ENCODE measurements at places on chromosomes 2 and 18. TPM values are rescaled to one million over a fixed set of nuclear protein-coding genes. Genes with fewer than 3 reads are reported as not detected.

DNA sequence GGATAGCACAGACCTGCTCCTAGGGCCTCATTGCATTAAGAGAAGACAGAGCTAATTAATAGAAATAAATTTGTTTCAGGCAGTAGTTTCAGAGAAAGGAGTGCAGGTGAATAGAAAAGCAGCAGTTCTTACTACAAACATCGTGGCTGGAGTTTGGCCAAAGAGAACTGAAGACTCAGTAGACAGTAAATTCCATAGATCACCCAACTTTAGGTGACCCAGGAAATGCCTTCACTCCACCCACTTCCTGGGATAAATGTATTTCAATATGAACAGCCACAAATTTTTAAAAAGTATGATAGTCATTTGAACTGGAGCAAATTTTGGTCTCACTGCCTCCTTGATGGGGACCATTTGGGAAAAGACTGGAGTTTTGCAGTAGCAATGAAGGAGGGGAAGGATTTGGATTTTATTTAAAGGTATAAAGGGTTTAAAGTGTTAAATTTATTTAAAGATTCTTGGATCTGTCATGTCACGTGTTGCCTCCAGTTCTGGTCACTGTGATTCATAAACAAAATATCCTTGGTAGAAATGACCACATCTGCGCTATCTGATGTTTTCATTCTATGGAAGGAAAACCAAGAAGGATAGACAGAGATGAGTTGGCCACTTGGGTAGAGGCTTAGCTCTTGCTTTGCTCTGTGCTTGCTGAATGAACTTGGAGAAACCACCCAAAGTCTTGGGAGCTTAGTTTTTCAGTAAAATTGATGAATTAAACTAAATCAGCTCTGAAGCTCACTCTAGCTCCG lies 390.2 kb downstream of the THSD7B start:
- DNase-seq: no peak

DNA sequence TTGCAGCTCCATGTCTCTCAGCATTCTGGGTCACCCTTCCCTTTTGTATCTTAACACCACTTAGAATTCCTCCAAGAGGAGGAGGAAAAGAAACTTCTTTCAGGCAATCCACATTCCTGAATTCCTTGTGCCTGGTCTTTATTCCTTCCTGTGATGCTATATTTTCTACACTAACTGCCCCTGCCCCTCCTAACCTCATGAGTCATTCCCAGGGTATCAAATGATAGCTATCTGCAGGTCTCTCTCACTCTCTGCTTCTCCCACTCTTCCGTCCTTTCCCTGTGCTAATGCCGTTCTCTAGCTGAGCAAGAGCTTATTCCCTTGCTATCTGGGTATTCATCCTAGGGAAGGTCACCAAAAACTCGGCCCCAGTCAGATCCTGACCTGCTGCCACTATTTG lies 395.0 kb upstream of the TCF4 start:
- no peak for DNase-seq

DNA sequence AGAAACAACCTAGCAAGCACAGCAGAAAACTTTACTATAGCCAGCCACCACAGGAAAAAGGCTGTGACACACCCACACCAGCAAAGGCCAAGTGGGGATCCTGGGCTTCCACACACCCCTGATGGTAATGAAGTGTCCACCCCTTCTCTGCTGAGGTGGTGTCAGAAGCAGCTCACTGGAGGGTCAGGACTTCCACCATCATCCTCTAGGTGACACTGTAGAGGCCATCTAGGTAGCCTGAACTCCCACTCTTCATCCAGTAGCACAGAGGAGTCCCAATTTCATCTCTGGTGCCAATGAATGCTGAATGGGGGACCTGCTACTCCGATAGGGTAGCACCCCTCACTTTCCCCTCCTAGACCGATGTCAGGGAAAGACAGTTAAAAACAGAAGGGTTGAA lies 1544.4 kb downstream of the LRP1B start:
- no peak for DNase-seq

DNA sequence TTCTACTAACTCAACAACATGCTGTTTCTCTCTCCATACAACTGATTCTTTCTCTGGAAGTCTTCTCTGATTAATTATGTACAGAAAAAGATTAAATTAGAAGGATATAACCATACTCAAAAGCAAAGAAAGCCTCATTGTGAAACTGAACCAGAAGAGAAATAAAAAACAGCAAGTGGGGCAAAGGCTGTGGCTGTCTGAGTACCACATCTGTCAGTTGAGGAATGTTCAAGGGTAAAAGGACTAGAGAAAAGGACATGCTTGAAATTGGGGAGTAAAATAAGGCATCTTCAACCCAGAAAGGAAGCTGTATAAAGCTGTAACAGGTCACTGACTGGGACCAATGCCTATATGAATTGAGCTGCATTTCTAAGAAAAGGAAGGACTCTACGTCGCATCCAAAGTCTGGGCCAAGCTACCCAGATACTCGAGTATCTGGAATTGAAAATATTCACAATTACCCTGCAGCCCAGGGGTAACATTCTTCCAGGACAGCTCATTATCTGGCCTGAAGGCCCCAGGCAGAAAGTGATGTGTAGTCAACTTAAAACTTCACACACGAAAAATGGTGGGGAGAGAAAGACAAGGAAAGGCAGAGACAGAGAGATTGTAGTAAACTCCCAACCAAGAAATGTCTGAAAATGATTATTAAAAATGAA lies 356.0 kb upstream of the GALNT5 start:
- no peak for DNase-seq

DNA sequence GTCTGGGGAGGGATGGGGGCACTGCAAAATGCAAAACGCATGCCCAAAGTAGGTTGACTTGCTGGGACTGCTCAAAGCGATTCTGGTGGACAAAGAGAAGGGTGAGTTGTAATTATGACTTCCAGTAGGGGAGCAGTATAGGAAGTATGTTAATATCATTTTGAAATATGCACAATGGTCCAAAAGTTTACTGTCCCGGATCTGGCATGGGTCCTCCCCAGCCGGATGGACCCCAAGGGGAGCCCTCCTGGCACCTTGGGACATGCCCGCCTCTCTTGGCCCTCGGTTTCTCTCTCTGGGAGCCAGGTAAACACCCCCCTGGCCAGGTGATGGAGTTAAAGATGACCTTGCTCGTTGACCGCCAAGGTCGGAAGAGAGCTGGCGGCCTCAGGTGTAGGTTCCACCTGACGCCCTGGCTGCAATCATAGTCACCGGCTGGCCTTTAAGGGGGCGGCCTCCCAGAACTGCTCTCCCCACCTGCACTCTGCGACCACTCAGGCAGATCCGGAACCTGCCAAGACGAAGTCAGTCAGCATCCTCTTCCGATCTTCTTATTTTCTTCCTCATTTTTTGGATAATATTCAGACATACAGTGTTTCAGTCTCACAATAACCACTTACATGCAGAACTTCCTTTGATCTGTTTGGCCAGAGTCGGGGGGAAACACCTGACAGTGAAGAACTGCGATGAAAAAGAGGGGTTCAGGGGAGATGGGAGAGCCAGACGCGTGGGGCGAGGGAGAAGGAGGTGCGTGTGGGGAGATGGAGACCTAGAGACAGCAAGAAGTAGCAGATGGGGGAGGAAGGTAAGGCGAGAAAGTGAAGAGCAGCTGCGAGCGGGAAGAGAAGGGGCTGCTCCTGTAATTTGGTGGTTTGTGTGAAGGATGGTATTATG lies 148.3 kb downstream of the MEIS1 start:
- DNase-seq: no peak

DNA sequence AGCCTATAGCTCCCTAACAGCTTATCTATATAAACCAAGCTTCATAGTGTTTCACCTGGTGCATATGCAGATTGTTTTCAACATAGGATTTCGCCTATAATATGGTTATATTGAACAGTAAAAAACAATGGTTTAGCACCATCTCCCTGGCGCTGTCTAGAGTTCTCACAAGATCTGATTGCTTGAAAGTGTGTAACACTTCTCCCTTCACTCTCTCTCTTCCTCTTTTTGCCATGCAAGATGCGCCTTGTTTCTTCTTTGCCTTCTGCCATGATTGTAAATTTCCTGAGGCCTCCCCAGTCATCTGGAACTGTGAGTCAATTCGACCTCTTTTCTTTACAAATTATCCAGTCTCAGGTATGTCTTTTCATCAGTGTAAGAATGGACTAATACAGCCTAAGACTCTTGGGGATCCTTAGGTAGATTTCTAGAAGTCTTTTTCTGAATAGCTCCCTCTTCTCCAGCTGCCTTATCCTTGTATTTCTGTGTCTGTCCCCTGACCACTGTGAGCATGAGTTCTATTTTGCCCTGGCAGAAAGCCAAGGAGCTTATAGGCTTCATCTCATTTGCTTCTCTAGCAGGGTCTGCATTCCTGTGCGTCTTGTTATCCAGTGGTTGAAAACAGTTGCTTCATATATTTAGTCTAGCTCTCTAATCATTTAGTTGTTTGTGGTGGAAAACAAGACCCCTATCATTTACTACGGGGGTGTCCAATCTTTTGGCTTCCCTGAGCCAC lies 401.6 kb downstream of the GPD2 start:
- DNase-seq: no peak

The ZAP70 gene
- total RNA-seq: not detected

The EGR4 gene
- total RNA-seq: not detected

The EFEMP1 gene
- 86.3 TPM for total RNA-seq
